CD8-positive, alpha-beta T cell (primary cell): ENCODE measurements at places on chromosomes 3 and 15. TPM values are rescaled to one million over a fixed set of nuclear protein-coding genes. Genes with fewer than 3 reads are reported as not detected.

NAALADL2 gene
- 0.27 TPM for total RNA-seq

CTSH gene
- 5.0 TPM for total RNA-seq

LMAN1L gene
- total RNA-seq = not detected

TEX9 gene
- 1.1 TPM for total RNA-seq

FOXB1 gene
- not detected for total RNA-seq

DNA sequence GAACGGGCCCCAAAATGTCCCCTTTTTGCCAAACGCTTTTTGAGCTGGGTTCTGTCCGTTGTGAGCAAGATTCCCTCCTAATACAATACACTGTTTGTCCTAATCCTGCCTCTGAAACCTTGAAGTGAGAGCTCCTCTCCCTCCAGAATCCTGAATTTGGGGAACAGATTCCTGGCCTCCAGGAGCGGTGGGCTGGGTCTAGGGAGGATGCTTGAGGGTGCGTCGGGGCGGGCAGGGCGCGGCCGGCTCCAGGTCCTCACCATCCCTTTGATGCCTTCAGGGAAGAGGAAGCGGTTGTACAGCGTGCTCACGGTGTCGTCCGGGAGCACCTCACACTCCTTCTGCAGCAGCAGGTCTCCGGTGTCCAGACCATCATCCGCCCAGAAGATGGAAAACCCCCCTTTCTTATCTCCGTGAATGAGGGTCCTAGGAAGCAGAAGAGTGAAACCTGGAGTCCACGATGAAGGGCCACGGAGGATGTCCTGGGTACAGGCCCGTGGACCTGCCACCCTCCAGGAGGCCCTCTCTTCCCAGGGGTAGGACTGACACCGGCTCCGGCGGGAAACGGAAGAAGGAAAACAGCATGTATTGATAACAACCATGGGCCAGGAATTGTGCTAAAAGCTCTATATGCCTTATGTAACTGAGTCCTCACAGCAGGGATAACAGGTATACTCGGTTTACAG, 23.2 kb downstream of the ALDH1L1 start:
- DNase-seq = no peak

CISH gene
- total RNA-seq = 4.7 TPM
